ENCODE measurements at places on chromosomes 2 and 18.
A peak's percentile ranks its signal among the peaks of the same experiment; 100 is the strongest.

GRCh38 chr2:175181104-175181876 lies at the start of gene ATP5MC3:
Gene ATP5MC3 (minus strand): TSS chr2:175181710. CDS start chr2:175181393, 317 bp downstream.
- DNase-seq = peak; percentile 97

GRCh38 chr2:203706403-203706802 lies at the start of gene CD28:
Gene CD28 (plus strand): TSS chr2:203706639. CDS start chr2:203706697, 58 bp downstream.
- peak; percentile 45 for DNase-seq

DNA sequence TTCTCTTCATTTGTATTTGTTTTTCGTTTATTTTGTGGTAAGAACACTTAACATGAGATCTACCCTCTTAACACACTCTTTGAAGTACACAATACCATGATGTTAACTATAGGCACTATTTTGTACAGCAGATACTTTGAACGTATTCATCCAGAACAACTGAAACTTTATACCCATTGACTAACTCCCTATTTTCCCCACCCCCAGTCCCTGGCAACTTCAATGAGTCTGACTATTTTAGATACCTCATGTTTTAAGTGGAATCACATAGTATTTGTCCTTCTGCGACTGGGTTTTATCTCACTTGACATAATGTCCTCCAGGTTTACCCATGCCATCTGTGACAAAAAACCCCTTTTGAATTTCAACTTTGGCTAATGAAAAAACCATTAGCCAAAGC lies 356.3 kb upstream of the CDH20 start:
- no peak for DNase-seq

GRCh38 chr2:19041434-19042041 lies 316.9 kb downstream of the OSR1 start:
- no peak for DNase-seq

DNA sequence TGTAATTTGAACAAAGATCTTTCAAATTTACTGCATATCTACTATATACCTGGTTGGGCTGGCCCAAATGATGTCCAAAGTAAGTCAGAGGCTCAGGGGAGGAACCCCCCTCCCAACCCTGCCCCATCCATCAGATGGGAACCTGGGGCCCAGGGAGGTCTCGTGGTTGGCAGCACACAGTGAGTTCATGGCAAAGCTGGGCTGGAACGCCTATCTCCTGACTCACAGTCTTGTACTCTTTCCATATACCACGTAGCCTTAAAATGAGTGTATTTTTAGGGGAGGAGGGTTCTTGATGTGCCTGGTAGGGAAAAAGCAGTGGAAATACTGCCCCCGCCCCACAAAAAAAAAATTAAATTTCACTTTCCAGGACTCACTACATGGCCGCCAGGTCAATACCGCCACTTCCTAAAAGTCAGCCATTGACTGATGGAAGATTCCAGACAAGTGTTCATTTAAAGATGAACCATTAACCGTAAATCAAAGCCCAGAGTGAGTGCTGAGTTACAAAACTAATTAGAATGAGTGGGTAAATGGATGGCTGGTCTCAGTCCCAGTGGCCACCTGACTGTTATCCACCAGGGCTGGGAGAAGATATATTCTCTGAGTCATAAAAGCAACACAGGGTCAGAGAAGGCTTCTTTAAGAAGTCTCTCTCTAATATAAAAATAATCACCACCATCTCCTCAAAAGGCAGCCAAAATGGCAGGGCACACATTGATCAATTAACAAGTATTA lies 80.5 kb downstream of the ZBTB7C start:
- DNase-seq = no peak

DNA sequence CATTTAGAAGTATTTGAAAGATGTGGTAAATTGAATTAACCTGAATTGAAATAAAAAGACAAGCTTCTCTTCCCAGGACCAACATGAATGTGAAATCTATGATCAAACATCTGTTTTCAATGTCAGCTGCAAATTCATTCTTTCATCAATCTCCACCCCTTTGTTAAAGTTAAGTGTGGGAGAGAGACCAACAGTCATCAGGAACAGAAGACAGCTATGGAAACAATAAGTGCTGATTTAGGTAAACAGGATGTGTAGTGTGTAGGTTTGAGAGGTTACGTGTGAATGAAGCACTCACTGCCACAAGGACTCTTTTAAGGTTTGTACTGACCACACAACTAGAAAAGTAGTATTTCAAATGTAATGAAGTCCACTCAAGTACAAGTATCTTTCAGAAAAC lies 1659.8 kb upstream of the CELF4 start:
- no peak for DNase-seq

DNA sequence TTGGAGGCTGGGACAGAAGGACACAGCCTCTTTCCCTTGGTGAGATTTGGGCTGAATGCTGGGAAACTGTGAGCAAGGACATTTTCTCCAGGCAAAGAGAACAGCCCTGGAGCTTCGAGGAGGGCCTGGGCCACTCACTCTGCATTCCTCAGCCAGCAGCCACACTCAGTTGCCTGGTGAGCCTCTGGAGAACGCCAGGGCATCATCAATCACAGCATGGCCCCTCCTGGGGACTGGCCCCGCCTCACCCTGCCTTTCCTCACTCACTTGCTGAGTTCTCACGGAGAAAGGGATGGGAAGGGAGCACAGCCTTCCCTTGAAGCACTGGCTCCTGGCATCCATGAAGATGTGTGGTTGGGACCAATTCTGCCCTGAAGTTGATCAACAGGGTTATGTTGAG lies 55.0 kb downstream of the APOB start:
- DNase-seq = no peak

DNA sequence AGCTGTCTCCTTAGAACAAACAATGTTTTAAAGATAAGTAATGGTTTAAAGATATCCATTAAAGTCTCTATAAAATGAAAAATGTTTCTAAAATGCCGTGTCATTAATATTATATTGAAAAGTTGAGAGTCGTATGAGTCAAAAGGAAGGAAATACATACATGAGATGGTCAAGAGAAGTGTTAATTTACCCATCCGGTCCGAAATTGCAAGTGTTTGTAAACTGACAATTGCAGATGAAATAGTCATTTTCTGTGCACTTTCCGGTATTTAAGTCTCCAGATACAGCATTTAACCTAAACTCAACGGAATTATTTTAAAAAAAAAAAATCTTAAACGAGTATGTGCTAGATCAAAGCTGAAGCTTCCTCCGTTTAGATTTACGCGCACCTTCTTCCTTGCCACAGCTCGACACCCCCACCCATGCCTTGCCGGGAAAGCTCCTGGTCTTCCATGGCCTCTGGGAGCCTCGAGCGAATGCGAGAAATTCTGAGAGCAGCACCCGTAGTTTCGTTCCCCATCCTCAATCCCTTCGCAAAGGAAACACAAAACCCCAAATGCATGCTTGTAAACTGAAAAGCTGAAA lies 1.8 kb downstream of the DSC3 start:
- DNase-seq = no peak

Measured in left ventricle myocardium superior (tissue), 1 donor.